Stimulated activated CD4-positive, alpha-beta T cell treated with anti-CD3 and anti-CD28 coated beads, Interleukin-15, amount 100 ng/mL, for 1 hour (primary cell): ENCODE measurements at places on chromosomes 16 and 17.

GRCh38 chr17:57461082-57461481 lies 204.8 kb downstream of the MSI2 start:
- no peak for DNase-seq

DNA sequence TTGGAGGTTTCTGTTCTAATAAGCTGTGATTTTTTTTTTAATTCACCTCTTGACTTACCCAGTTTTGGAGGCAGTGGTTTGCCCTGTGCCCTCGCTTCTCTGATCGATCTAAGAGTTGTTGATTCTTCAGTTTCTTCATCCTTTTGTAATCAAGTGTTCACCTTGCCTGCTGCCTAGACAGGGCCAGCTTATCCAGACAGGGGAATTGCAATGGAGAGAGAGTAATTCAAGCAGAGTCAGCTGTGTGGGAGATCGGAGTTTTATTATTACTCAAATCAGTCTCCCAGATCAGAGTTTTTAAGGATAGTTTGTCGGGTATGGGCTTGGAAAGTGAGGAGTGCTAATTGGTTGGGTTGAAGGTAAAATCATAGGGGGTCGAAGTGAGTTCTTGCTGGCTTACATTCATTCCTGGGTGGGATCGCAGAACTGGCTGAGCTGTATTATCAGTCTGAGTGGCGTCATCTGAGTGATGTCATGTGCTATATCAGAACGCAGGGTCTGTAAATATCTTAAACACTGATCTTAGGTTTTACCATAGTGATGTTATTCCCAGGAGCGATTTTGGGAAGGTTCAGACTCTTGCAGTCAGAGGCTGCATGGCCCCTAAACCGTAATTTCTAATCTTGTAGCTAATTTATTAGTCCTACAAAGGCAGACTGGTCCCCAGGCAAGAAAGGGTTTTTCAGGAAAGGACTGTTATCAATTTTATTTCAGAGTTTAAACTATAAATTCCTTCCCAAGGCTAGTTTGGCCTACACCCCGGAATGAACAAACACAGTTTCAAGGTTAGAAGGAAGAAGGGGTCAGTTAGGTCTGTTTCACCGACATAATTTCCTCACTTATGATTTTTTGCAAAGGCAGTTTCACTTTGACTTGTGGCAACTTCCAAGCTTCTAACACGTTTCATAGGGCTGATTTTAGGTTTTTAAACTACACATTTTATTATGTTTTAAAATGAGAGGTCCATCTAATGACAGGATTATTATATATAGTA lies 21.5 kb upstream of the KCNJ16 start:
- DNase-seq: no peak

GRCh38 chr17:7138800-7139381 lies 24.3 kb upstream of the ASGR2 start:
- no peak for DNase-seq

DNA sequence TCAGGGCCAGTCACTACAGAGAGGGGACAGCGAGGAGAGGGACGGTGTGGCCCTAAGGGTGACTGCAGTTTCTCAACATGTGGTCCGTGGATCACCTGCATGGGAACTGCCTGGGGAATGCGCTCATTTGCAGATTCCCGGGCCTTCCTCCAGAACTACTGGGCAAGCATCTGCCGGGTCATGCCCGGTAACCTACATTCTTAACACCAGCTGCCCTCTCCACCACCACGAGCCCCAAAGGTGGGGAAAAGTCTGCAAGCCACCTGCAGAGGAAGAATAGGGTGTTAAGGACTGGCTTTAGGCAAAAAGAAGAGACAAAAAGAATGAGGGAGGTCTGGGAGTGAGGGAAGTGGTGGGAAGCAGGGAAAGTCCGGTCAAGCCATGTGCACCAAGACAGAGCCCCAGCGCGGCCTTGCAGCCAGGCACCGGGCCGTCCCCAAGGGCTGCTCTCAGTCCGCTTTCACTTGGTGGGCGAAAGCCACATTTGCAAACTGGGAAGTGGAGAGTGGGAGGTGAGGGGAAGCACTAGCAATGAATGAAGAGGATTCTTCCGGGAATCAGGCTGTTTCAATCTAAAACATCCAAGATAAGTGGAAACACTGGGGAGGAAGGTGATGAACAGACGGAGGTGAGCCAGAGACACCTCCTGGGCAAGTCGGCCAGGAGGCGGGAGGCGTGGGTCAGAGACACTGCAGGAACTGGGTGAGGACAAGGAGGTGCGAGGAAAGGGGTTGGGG lies 70.3 kb downstream of the N4BP1 start:
- no peak for DNase-seq

DNA sequence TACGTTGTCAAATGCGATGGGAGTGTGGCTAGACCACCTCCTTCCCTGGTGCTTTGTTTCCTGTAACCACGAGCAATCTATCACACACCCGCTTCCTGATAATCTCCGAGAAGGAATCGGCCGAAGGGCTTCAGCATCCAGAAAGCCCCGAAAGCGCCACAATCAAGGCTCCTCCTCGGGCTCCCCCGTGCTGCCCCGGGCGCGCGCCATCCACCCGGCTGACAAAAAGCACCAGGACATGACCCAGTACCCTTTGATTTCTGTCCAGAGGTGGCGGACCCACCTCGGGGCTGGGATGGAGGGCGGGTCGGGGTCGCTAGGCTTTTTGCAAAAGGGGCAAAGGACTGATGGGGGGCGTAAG lies 743 bp upstream of the ARMC7 start:
- no peak for DNase-seq

- DNase-seq: no peak
Observed at GRCh38 chr16:3035289-3035971, 1.3 kb downstream of the BICDL2 start.

- no peak for DNase-seq
Observed at GRCh38 chr17:42518046-42518754, 17.8 kb upstream of the NAGLU start.
